ENCODE measurements at places on chromosomes 3 and 15.

DNA sequence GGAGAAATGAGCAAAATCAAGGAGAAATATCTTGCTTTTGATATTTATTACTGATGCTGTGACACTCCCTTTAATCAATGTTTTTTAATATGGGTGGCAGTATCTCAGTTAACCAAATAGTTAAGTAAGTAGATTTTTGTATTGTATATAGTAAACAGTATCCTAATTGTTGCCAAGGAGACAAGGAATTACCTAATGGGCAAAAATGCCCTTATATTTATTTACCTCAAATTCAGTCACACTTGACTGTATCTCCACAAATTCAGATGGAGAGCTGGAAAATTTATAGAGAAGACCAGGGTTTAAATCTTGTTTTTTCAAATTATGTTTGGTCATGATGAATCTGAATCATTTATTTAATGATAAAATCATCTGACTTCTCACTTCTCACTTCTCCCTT, 3.6 kb upstream of the CHD2 start:
- DNase-seq: no peak

DNA sequence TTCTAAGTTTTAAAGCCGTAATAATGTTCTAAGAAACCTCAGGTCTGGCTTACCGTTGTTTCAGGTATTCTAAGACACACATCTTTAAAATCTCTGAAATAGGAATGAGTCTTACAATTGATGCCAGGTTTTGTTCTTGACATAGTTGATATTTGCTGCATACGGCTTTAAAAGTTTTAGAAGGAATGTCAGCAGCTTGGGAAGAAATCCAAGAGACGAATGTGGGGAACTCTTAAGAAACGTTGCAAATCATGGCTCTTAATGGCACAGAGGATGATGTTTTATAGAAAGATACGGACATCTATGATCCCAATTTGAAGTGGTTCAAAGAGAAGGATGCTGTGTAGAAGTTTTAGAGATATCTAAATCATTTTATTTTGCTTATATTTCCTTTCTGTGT, 11.5 kb downstream of the NUDT16 start:
- peak; percentile 22 for DNase-seq

GRCh38 chr15:35690698-35691116, 144.7 kb upstream of the DPH6 start:
- DNase-seq: peak; percentile 99

GRCh38 chr15:40040770-40041169, 1.8 kb upstream of the SRP14 start:
- no peak for DNase-seq

DNA sequence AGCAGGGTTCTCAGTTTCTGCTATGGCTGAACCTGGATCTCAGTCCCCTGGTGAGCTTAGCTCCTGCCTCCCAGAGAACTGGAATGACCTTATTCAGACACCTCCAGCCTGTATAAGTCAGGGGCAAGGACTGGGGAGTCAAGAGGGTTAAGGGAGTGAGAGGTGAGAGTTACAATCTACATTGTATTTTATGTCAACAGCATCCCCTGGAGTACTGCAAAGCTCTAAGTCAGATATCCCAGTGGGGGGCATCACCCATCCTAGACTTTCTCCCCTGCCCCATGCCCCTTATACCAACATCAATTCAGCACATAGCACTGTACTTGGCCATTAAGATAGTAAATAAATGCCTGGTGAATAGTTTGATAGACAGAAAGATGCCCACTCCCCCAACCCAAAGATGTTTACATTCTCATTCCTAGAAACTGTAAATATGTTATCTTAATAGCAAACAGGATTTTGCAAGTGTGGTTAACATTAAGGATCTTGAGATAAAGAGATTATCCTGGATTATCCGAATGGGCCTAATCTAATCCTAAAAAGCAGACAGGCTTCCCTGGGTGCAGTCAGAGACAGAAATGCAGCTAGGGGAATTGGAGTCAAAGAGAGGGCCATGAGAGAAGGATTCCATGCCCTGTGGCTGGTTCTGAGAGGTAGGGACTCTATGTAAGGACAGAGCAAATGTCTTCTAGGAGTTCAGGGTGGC, 132.3 kb upstream of the RASGRP1 start:
- DNase-seq: no peak

GRCh38 chr3:58874248-58874741, 175.5 kb downstream of the CFAP20DC start:
- DNase-seq: no peak

GRCh38 chr3:53168175-53168923, 7.3 kb downstream of the PRKCD start:
- no peak for DNase-seq

DNA sequence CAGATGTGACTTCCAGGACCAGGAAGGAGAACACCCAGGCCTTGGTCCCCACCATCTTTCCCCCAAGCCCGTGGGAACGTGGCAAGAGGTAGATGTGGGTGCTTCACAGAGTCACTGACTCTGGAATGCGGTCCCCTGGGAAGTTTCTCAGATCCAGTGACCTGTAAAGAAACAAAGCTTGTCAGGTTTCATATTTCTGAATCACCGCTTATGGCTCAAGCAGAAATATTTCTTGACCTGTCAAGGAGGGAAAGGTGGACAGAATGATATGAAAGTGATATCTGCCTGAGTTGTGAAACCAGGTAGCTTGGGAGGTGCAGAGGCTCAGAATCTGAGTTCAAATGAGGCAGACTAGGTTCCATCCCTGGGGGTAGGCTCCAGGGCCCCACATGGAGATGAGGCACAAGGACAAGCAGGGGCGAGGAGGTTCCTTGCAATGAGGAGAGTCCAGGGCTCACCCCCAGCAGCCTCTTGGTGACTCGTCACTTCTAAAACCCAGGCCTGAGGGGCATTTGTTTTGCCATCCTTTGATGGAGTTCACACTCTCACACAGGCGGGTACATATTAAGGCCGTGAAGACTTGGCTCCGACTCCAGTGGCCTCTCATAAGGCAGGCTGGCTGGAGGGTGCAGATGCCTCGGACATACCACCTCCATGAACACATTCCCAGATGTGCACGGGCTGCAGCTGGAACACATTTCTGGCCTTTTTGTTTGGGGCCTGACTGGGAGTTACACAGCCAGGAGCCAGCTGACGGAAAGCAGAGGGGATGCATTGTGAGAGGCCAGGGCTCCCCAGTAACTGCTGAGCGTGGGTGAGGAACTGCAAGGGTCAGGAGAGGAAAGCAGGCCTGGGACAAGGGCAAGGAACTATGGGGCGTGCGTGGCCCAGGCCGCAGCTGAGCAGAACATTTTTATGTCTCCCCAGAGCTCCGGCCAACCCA, 1.3 kb downstream of the CILP start:
- DNase-seq: no peak

GRCh38 chr3:162718697-162719096, 1222.1 kb downstream of the OTOL1 start:
- peak; percentile 24 for DNase-seq

DNA sequence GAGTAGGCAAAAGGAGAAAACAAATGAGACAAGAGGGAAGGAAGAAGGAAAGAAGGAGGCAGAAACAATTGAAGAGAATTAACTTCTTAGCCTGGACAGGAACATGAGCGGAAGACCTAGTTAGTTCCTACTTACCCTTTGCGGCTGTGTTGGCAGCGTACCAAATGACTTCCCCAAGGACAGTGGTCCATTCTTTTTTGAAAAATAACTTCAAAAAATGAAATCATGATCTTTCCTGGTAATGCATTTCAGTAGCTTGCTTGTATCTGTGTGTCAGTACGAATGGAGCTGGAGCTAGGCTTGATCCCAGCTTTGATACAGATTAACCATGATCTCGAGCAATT, 41.5 kb upstream of the CFAP161 start:
- DNase-seq: no peak

- peak; percentile 44 for DNase-seq
Observed at GRCh38 chr15:82135638-82136037, 89.8 kb upstream of the MEX3B start.

GRCh38 chr3:118607915-118608820, 426.5 kb downstream of the IGSF11 start:
- no peak for DNase-seq

DNA sequence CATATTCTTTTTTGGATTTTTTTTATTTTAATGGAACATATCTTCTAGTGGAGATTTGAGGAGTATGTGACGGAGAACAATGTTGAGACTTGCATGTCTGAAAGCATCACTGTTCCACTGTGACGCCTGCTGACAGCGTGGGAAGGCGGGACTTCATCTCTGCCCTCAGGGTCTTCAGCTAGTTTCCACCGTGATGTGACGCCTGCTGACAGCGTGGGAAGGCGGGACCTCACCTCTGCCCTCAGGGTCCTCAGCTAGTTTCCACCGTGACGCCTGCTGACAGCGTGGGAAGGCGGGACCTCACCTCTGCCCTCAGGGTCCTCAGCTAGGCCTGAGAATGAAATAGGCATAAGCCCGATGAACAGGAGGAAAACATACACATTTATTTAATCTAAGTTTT, 70.7 kb downstream of the LMLN start:
- no peak for DNase-seq

- DNase-seq: no peak
Observed at GRCh38 chr15:55959744-55960447, 33.5 kb downstream of the NEDD4 start.

DNA sequence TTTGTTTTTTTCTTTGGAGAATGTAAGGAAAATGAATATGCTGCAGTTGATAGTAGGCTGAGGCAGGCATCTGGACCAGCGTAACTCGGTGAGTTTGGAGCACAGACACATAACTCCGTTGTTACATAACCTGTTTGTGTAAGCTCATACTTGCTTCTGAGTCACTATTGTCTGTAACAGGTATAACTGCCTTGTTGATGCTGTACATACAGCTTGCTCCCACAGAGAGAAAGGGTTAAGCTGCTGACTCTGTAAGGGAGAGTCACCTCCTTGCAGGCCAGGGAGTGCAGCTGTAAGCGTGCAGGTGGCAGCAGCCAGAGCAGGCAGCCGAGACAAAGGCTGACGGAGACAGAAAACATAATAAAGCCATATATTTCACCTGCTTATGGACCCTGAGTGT, 20.4 kb downstream of the RETNLB start:
- no peak for DNase-seq

DNA sequence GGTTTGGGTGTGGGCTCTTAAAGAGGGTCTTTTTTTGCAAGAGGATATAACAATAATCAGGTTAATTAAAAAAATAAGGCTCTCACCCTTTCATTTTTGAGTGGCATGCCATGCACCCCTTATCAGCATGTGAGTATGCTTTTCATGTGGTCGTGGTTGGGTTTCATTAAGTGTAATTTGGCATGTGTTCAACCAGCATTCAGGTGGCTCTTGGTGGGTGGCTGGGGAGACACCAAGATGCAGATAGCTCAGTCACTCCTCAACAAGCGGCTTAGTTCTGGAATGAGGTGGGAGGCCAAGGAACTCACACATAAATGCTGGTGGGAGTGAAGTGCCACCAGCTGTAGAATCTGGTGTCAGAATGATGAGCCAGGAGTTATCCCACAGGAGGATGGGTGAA, 66.8 kb downstream of the FLNB start:
- DNase-seq: no peak

DNA sequence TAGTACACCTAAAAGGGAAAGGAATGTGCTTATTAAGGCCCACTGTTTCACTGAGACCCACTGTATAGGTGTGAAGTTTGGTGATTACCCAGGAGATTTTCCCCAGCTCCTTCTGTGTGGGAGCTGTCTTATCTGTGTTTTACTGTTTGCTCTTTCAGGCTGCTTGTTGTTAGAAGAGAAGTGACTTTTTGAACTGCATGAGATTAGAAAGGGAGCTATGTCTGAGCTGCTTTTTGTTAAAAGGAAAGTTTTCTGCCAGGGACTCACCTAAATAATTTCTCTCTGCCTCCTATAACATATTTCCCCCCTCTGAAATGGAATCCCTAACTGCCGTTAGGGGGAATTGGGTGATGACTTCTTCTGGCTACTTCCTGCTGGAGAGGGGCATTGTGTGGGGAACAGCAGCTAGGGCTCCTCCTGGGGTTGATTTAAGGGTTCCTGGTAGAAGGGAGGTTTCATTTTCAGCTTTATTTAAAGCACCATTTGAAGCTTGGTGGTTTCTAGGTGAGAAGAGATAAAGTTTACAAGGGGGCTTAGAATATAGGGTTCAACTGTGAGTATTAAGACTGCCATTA, 77.1 kb upstream of the ATP11B start:
- DNase-seq: no peak

- DNase-seq: no peak
Observed at GRCh38 chr3:160725338-160725737, 30.7 kb upstream of the PPM1L start.

DNA sequence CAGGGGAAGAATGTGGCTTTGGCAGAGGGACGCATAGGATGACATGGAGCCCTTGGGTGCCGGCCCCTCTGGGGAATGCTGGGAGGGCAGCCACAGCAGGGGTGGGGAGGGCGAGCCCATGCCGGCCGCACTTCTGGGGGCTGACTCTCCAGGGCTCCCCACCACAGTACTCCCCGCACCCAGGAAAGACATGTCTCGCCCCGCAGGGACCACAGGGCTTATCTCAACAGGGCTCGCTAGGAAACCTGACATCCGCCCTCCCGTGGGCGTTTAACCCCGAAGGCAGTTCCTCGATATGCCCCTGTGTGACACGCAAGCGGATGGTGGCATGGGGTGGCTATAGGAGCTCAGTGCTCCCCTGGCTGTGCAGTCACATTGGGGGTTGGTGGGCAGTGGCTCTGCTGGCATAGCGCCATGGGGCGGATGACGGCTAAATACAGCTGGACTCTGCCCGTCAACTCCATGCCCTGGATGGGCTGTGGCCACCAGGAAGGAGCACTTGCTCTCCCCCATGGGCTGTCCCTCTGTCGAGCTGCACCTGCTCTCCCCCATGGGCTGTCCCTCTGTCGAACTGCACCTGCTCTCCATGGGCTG, 141.4 kb downstream of the ADAMTS17 start:
- DNase-seq: no peak

DNA sequence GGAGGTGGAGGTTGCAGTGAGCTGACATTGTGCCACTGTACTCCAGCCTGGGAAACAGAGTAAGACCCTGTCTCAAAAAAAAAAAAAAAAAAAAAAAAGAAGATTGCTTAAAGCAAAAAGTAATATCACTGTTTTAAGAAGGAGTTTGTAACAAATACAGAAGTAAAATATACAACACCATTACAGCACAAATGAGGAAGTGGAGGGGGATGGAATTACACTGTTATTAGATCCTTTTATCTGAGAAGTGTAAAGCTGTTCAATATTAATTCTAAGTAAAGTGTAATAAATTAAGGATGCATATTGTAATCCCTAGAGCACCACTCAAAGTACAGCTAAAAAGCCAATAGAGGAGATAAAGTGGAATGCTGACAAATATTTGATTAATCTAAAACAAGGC, 47.0 kb upstream of the SNRPA1 start:
- no peak for DNase-seq

GRCh38 chr3:49717211-49717958, 2.1 kb downstream of the AMIGO3 start:
- DNase-seq: no peak

GRCh38 chr3:124514683-124515082, 215.6 kb upstream of the UMPS start:
- no peak for DNase-seq

DNA sequence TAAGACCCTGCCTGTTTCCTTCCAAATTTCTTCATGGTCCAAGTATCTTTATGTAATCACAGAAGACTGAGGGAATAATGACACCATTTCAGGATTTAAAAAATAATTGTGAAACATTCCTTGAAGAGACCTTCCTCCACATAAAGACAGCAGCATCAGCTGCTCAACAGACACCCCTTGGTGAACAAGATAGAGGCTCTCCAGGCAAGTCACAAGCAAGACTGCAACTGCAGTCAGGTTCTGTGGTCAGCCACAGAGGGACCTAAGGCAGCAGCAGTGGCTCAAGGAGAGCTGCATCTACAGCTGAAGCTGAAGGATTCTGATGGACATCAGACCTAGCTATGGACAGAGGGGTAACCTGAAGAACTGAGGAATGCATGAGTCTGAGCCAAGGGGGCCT, 97.2 kb upstream of the C3orf80 start:
- DNase-seq: no peak

Data from fibroblast of pulmonary artery (primary cell).